Adrenal gland (tissue), 19 donors: ENCODE measurements at places on chromosomes 7 and 10. TPM values are rescaled to one million over a fixed set of nuclear protein-coding genes. Genes with fewer than 3 reads are reported as not detected.
A peak's percentile ranks its signal among the peaks of the same experiment; 100 is the strongest.

GRCh38 chr10:63261496-63261895, 128.4 kb downstream of the NRBF2 start:
- DNase-seq = no peak

Gene MSMB
- not detected for total RNA-seq

DNA sequence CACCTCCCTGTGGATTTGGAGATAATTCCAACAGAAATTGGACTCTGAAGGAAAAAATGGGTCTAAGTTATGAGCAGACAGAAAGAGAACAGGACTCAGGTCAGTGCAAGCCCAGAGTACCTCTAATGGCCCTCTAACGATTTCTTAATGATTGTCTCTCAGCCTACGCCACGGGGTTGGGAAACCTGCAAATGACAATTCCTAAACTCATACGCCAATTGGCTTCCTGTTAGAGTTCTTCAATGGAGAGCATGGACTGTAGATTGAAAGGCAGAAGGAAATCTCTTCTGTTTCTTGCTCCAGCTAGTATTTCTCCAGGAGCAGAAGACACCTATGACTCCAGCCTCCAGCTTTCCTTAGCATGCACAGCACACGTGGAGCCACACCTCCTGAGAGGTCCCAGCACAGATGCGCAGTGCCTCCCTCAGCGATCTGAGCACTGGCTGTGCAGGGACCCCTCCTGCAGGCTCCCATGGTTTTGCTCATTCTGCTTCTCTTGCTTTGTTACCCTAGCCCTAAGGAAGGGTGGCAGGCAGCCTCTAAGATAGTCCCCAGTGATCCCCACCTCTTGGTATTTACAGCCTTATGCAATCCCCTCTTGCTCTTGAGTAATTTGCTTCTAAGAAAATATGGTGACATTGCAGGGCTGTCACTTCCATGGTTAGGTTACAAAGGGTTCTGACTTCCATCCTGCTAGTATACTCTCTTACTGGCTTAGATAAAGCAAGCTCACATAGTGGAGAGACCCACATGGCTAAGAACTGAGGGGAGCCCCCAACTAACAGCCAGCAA, 30.1 kb downstream of the DENND11 start:
- DNase-seq = no peak

DNA sequence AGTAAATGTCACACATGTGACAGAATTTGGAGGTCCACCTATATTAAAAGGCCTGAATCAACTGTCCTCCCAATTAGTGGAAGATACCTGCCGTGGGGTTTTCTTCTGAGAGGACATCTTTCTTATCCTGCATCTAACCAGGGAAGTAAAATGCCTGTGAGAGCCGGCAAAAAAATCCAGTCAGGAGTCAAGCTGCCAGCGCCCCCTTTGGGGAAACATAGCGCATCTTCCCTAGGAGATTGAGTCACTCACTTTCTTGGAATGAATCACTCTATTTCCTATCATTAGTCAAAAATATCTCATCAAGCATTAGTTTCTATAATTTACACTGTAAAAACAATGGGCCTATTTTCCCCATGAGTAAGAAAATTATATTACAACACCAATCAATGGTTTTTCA, 66.4 kb upstream of the ANK3 start:
- no peak for DNase-seq

Gene ZMIZ2
- total RNA-seq = 19.2 TPM

DNA sequence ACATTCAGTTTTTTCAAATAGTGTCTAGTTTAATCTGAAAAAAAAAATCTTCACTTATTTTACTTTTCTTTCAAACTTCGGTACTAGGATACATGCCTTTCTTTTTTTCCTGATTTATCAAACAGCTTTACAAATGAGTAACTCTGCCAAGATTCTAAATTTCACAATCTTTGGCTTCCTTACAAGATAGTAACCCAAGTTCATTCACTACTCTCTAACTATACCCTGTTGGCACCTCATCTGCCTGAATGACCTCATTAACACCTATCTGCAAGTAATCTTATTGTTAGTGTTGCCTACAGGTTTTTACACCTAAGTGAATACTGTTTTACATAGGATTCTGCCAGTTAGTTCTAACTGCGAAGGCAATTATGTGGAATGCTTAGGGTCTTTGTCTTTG, 159.8 kb downstream of the FOXP2 start:
- no peak for DNase-seq

- peak; percentile 48 for DNase-seq
Measured at GRCh38 chr7:2313450-2314208, 612 bp downstream of the SNX8 start.

Gene SRGN
- 16.5 TPM for total RNA-seq

Gene OR9A2
- total RNA-seq = 0.78 TPM

Gene IGF2BP3
- 0.68 TPM for total RNA-seq

DNA sequence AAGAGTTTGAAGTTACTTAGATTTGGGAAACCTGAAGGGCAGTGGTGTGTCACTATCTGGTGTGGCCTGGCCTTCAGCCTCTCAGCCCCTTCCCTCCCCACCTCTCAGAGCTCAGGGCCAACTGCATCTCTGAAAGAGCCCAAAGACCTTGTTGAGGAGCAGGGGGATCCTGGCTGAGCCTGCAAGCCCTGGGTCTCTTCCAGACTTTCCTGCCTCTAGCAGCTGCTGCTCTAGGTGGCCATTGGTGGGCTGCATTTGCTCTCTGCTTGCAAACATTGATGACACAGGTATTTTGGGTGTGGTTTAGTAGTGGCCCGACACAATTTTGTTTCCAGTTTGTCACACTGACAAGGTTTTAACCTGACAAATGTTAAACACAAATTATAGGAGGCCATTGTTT, 3.1 kb upstream of the UPP1 start:
- no peak for DNase-seq

- no peak for DNase-seq
Measured at GRCh38 chr7:133688483-133689239, 435.8 kb downstream of the EXOC4 start.

Gene LIPJ
- 0.07 TPM for total RNA-seq

Gene SLC18A2
- 6.1 TPM for total RNA-seq

Gene TUBAL3
- total RNA-seq = not detected

Gene VAX1
- not detected for total RNA-seq

DNA sequence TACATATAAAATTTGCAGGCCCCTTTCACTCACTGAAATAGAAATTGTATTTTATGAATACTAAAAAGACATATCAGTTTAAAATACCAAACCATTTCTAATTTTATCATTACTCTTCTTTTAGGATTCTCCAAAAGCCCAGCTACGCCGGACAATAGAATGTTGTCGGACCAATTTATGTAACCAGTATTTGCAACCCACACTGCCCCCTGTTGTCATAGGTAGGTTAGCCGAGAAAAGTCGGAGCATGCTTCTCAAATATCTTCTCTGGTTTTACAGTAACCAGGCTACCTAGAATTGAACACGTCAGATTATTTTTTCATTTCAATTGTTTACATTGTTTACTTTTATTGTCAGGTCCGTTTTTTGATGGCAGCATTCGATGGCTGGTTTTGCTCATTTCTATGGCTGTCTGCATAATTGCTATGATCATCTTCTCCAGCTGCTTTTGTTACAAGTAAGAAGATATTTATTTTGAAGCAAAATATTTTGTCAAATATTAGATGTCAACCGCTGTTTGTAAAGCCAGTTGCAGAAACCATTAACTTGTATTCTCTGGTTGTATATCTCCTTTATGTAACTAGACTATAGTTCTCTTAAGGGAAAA, 57.6 kb downstream of the MMRN2 start:
- peak; percentile 70 for DNase-seq

Gene C10orf95
- 0.18 TPM for total RNA-seq

DNA sequence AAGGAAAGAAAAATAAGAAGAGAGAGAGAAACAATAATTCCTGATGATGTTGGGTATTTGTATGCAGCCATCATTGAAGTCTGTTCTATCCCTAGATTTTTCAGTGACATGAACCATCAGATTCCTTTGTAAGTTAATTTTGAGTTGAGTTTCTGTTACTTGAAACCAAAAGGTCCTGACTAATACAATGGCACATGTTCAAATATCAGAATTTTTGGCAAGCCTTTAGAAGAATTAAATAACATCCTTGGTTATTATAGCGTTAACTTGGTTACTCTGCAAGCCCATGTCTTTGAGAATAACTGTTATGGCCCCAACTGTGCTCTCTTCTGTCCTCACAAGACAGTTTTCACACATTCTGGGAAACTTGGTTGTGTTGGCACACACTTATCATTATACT, 66.5 kb downstream of the SYPL1 start:
- no peak for DNase-seq

GRCh38 chr7:91941450-91941849, 788 bp downstream of the AKAP9 start:
- DNase-seq = peak; percentile 25

GRCh38 chr10:4121502-4122380, 336.7 kb upstream of the KLF6 start:
- no peak for DNase-seq

Gene MEOX2
- 0.61 TPM for total RNA-seq

- no peak for DNase-seq
Measured at GRCh38 chr7:154287356-154287755, 235.2 kb downstream of the DPP6 start.

DNA sequence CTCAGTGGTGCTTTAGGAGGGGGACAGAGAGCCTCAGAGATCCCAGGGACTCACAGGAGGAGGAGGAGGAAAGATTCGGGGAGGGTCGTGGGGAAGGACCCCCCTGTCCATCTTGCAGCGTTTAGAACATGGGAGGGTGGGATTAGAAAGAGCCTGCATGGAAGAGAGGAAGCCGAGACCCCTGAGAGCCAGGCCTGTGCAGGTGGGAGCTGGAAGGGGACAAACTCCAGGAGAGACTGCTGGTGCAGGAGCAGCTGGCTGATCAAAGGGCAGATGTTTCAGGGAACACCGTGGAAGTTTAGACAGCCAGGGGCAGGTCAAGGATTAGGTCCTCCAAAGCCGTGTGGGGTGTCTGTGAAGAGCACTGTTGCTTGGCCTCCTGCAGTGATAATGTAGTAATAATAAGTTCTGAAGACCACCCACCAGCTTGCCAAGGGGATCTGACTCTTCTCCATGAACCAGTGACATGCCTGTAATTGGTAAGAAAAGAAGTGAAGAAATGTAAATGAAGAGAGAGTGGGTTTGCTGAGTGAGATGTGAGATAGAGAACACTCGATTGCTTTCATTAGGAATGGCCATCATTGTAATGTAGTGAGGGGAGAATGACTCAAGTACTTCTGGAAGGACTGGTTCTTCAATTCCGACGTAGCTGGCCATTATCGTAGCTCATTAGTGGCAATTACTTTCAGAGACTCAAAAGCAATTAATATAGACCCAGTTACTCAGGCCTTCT, 425.6 kb downstream of the PAXIP1 start:
- no peak for DNase-seq

Gene PON3
- 1.4 TPM for total RNA-seq

DNA sequence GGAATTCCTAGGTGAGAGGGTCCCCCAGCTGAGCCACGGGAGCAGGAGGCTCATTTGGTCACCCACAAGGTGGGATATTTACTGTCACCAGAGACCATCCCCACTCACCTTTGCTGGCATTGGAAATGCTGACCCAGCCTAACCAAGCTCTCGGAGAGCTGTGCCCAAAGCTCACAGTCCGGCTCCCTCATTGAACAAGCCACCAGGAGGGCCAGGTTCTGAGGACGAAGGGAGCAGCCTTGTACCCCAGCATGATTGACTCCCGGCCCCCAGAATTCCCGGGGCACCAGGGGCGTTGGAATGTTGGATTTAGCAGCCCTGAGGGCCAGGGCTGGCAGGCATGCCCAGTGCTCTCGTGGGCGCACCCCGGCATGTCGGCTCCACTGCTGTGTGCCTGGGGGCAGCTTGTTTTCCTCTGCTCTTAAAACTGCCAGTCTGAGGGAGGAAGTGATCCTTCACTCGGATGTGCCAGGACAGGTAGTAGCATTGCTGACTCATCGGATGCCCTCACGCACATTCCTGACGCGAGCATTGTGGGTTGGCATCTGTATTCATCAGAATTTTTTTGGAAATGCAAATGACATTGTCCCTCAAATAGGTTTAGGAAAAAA, 23.3 kb downstream of the CLIP2 start:
- no peak for DNase-seq

DNA sequence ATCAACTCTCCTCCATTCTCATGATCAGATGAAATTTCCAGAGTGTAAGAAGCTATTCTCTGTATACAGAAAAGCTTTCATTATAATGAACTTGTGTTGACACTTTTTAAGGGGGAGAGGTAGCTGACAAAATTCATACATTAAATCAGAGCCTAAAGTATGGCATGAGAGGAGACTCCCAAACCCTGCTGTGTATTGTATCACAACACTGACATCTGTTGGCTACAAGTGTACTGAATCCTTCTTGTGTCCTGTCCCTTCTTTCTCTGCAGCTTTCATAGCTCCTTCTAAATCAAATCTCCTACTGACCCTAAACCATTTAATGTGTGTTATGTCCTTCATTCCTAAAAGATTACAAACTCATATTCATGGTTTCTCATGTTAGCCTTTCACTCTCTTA, 70.9 kb downstream of the GCC1 start:
- DNase-seq = no peak

Gene PSMG3
- 24.8 TPM for total RNA-seq

DNA sequence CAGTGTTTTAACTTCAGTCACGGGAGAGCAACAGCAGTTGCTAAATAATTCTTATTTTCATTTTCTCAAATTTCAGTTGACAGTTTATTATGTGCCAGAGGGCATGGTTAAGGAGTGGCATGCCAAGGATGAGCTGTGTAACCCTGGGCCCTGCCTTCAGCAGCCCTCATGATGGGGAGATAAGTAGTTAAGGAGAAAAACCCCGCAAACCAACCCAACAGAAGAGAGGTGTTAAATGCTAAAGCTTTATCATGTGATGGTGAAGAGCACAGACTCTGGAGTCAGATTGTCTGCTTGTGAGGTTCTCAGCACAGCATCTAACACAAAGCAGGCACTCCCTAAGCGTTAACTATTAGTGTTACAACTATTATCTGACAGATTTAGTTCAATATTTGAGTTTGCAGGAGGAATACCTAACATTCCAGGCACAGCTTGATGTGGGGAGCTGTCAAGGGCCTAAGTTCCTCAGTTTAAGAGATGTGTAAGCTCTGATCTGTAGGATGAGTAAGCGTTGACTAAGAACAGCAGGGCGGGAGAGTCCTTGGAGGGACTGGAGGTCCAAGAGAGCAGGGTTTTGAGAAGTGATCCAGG, 29.6 kb downstream of the STAM start:
- DNase-seq = peak; percentile 73

Gene TMEM139
- 0.54 TPM for total RNA-seq

GRCh38 chr10:103493916-103494877, 692 bp downstream of the NEURL1 start:
- no peak for DNase-seq

Gene TMEM196
- total RNA-seq = 0.11 TPM

GRCh38 chr10:88103576-88103975, 240.2 kb downstream of the PTEN start:
- no peak for DNase-seq

- DNase-seq = no peak
Measured at GRCh38 chr10:19986591-19986990, 170.4 kb downstream of the PLXDC2 start.

Gene TSPAN33
- 1.8 TPM for total RNA-seq

DNA sequence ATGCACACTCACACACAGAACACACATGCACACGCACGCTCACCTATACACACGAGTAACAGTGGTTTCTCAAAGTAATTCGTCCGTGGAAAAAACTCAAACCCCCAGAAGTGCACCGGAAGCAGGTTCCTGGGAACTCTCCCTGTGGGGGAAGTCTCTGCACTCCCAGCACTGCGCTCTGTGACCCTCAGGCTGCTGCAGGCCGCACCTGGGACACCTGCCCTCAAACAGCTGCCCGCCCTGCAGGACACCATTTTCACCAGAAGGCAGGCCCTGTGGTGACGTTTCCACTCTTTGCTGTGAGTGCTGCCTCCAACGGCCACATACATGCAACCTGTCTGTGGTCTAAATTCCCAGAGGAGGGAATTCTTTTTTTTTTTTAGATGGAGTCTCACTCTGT, 21.3 kb downstream of the YKT6 start:
- no peak for DNase-seq

GRCh38 chr10:126663328-126663727, 7.2 kb downstream of the C10orf90 start:
- DNase-seq = no peak
